Mucosa of descending colon (tissue), 3 donors: ENCODE measurements at places on chromosomes 3 and 15. TPM values are rescaled to one million over a fixed set of nuclear protein-coding genes. Genes with fewer than 3 reads are reported as not detected.

Gene ISLR2
- 0.38 TPM for total RNA-seq

Gene CAND2
- 1.4 TPM for total RNA-seq

GRCh38 chr3:142298626-142299025 is 73.2 kb upstream of the GK5 start:
- DNase-seq: no peak

- no peak for DNase-seq
Measured at GRCh38 chr3:122745369-122746021, 48.1 kb downstream of the HSPBAP1 start.

GRCh38 chr3:27507111-27507510 is 22.9 kb upstream of the SLC4A7 start:
- DNase-seq: no peak

GRCh38 chr3:49198161-49198560 is 26.8 kb downstream of the KLHDC8B start:
- DNase-seq: no peak

DNA sequence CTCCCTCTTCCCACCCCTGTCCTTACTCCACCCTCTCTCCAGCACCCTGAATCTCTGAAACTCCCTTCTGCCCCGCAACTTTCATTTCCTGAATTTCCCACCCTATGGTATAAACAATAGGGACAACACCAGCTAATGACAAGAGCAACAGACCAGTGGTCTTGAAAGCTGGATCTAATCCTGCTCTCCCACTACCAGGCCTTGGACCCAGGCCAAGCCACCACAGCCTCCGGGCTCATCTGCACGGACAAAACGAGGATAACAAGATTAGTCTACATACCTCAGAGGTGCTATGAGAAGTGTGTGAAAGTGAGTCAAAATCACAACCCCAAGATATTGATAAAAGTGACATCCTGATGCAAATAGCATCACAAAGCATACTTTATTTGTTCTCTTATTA is 128.6 kb downstream of the ERC2 start:
- no peak for DNase-seq

GRCh38 chr15:70214941-70215635 is 117.4 kb upstream of the TLE3 start:
- no peak for DNase-seq
